Mesothelial cell of epicardium (in vitro differentiated cells): ENCODE measurements at places on chromosomes 6 and 20. TPM values are rescaled to one million over a fixed set of nuclear protein-coding genes. Genes with fewer than 3 reads are reported as not detected.

Gene DACT2
- total RNA-seq, result 7.3 to 8.0 TPM (median 7.4 TPM) in 3 replicates

DNA sequence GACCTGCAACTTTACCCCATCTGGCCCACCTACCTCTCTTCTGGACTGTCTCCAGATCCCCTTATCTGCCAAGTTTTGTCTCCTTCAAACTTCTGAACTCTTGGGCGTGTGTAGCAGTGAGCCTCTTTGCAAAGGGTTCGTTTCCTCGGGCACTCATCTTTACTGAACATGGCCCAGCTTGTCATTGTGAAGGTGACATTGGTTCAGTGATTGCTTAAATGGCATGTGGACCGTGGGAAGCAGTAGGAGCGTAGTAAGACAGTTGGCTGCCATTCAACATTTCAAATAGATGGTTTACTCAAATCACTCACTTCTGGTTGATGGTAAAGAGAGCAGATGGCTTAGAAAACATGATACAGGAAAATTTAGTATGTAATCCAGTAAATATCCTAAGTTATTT lies 34.8 kb upstream of the KIF25 start:
- H3K4me1 ChIP-seq, result peaks cover 13% of the 10 kb centered on the region
- H3K27ac ChIP-seq, result no peak overlapping the region
- H3K27me3 ChIP-seq, result no peaks in the 10 kb centered on the region
- peaks cover 36% of the 10 kb centered on the region for H3K36me3 ChIP-seq
- no peak overlapping the region for H3K4me3 ChIP-seq
- no peak for DNase-seq

- H3K27ac ChIP-seq, result no peak overlapping the region
- no peaks in the 10 kb centered on the region for H3K36me3 ChIP-seq
- H3K4me1 ChIP-seq, result peaks cover 2% of the 10 kb centered on the region
- H3K4me3 ChIP-seq, result no peak overlapping the region
- DNase-seq, result no peak
Observed at GRCh38 chr20:19321176-19321575, 108.7 kb downstream of the SLC24A3 start.

DNA sequence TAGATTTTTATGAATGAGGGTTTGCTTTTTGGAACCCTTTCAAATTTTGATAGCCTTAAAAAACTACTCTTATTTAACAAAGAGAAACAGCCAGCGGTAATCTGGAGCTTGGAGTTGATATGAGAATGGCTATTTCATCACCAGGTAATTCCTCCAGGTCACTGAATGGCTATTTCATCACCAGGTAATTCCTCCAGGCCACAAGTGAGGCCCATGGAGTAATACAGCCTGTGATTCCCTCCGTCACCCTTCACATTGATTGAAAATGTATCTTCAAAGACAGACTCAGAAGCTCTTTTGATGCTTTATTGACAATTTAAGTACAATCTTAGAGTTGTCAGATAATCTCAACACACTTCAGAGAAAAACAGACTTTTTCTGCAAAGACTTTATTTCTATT lies 73.3 kb upstream of the AGPAT4 start:
- no peaks in the 10 kb centered on the region for H3K27me3 ChIP-seq
- H3K4me1 ChIP-seq, result no peaks in the 10 kb centered on the region
- H3K27ac ChIP-seq, result no peak overlapping the region
- H3K4me3 ChIP-seq, result no peak overlapping the region

DNA sequence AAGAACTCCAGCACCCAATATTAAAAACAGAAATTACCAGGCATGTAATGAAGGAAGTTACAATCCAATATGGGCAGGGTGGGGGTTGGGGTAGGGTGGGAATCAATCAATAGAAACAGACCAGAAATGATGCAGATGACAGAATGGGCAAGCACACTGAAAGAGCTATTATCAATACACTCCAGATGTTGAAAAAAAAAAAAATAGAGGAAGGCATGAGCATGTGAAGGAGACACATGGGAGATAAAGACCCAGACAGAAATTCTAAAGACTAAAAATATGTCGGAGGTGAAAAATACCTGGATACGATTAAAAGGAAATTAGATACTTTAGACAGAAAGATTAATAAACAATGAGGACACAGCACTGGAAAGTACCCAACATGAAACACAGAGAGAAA lies 19.1 kb upstream of the ZC3H12D start:
- no peak overlapping the region for H3K4me3 ChIP-seq
- H3K27me3 ChIP-seq, result no peaks in the 10 kb centered on the region
- DNase-seq, result no peak
- H3K27ac ChIP-seq, result no peak overlapping the region
- H3K36me3 ChIP-seq, result peaks cover 14% of the 10 kb centered on the region
- H3K4me1 ChIP-seq, result peaks cover 3% of the 10 kb centered on the region

GRCh38 chr20:1891263-1892118 lies 3.7 kb upstream of the SIRPA start:
- H3K36me3 ChIP-seq, result no peaks in the 10 kb centered on the region
- no peak overlapping the region for H3K4me3 ChIP-seq
- H3K4me1 ChIP-seq, result peaks cover 10% of the 10 kb centered on the region
- peaks cover 41% of the 10 kb centered on the region for H3K27me3 ChIP-seq
- DNase-seq, result no peak

Gene NKAIN4
- 16.1 to 18.4 TPM (median 16.8 TPM) in 3 replicates for total RNA-seq

DNA sequence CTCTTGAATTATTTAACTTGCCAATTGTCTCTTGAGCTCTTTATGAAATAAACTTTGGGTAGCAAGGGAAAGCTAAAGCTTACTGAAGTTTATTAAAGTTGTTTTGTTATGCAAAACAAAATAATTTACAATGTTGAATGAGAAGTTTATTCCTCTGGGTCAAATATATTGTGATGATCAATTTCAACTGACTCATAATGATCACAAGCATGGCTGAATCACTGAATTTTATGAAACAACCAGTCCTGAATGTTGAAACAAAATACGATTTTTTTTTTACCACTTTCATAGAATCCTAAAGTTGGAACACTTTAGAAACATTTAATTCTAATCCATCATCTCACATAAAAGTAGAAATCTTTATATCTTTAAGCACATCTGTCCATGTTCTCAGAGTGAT lies 110.3 kb downstream of the RWDD2A start:
- no peaks in the 10 kb centered on the region for H3K27me3 ChIP-seq
- H3K4me3 ChIP-seq, result no peak overlapping the region
- no peak for DNase-seq
- H3K36me3 ChIP-seq, result peaks cover 12% of the 10 kb centered on the region
- H3K4me1 ChIP-seq, result peaks cover 8% of the 10 kb centered on the region
- H3K27ac ChIP-seq, result no peak overlapping the region

Gene FRK
- total RNA-seq, result 4.9 to 5.2 TPM (median 5.1 TPM) in 3 replicates

DNA sequence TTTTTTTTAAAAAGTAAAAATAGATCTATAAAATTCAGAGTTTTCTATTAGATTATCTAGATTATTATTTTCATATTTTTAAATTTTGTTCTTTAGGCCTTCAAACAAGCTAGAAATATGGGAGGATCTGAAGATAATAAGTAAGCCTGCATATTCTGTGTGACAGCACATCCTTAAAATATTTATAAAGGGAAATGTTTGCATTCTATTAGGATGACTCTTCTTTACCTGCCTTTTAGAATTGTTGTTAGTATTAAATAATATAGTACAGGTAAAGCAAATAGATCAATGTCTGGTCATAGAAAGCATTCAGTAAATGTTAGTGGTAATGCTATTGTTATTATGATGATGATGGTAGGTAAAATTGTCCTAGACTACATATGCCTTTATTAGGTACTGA lies 17.4 kb downstream of the PEX3 start:
- H3K4me3 ChIP-seq, result no peak overlapping the region
- H3K27ac ChIP-seq, result no peak overlapping the region
- DNase-seq, result no peak
- no peaks in the 10 kb centered on the region for H3K4me1 ChIP-seq
- peaks cover 15% of the 10 kb centered on the region for H3K36me3 ChIP-seq
- no peaks in the 10 kb centered on the region for H3K27me3 ChIP-seq

Gene LTV1
- 26.1 to 30.1 TPM (median 28.3 TPM) in 3 replicates for total RNA-seq

Gene OR2B3
- total RNA-seq, result not detected in 3 replicates

DNA sequence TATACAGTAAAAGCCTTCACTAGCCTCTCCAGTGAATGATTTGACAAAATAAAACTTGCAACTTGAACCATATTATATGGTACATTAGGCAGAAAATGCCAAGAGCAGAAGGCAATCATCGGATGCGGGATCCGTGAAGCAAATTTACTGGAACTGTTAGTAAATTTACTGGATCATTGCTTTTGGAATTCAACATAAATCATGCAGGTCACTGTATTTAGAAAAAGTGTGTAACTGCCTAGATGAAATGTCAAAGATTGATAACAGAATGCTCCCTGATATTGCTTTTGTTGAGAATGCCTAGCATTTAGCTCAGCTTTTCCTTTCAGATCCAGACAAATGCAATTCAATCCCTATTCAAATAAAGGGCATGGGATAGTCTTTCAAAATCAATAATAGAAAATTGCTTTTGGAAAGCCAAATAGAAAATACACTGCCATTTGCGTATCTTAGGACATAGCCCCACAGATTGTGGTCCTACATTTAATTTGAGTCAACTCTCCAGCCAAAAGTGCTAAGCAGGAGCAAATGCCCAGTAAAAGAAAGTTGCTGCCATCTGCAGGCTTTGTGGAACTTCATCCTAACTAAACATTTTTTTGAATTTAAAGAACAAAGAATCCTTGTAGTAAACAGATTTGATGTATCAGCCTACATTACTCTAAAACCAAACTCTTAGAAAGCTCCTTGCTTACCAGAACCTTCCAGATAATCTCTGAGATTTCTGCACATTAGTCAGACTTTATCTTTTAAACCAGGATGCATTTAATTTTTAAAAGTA lies 109.5 kb upstream of the HSF2 start:
- DNase-seq, result no peak
- H3K27me3 ChIP-seq, result peaks cover 17% of the 10 kb centered on the region
- peaks cover 5% of the 10 kb centered on the region for H3K4me1 ChIP-seq
- no peak overlapping the region for H3K4me3 ChIP-seq

Gene PANK2
- total RNA-seq, result 48.3 to 52.5 TPM (median 48.7 TPM) in 3 replicates

Gene COMMD7
- total RNA-seq, result 36.3 to 40.8 TPM (median 39.2 TPM) in 3 replicates

DNA sequence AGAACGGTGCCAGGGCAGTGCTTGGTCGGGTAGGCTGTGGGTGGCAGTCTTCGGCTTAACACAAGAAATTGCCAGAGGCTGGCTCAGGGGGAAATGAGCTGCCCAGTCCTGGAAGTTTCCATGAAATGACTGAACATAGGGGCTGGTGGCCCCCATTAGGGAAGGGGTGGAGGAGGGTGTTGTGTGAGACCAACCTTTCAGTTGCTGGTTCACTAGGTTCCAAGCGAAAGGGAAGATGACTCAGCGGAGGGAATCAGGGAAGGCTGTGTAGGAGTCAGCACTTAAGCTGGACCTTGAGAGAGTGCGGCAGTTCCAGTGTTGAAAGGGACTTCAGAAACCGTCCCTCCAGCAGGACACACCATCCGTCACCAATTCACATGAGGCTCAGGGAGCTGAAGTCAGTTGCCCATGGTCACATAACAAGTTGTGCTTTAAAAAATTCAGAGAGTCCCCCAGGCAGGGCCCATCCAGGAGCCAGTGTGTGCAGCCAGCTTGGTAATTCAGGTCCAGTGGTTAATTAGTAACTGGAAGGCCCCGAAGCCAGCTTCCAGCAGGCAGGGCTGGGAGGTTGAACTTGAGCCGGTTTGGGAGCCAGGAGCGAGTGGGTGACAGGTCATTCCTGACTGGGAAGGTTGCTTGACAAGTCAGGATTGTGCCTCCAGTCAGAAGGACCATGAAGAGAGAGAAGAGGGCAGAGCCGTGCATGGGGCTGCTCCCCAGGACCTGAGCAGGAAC lies at the start of gene SGK2:
TSS of gene SGK2 (plus strand) at position 616 of the 735 bp plus-strand sequence. CDS start 7,469 bp downstream, outside the sequence.
- H3K27me3 ChIP-seq, result no peaks in the 10 kb centered on the region
- peaks cover 4% of the 10 kb centered on the region for H3K4me1 ChIP-seq
- H3K36me3 ChIP-seq, result no peaks in the 10 kb centered on the region
- DNase-seq, result no peak

DNA sequence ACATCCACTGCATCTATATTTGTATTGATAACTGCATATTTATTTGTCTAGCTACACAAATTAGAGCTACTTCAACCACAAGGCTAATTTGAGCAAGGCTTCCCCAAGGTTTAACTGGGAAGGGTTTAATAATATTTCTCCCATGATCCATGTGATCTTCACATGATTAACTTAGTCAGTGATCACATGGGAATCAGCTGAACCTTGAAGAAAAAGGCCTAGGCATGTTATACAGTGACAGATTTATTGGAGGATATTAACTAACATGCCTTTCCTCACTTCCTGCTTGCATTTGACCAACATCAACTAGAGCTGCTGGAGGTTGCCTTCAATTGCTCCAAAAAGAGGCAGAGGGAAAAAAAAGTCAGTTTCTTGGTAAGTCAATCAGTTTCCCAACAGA lies 417.0 kb downstream of the HAO1 start:
- H3K4me3 ChIP-seq, result no peak overlapping the region
- H3K4me1 ChIP-seq, result peaks cover 4% of the 10 kb centered on the region
- DNase-seq, result no peak

Gene TFAP2A
- 62.4 to 63.5 TPM (median 63.4 TPM) in 3 replicates for total RNA-seq

DNA sequence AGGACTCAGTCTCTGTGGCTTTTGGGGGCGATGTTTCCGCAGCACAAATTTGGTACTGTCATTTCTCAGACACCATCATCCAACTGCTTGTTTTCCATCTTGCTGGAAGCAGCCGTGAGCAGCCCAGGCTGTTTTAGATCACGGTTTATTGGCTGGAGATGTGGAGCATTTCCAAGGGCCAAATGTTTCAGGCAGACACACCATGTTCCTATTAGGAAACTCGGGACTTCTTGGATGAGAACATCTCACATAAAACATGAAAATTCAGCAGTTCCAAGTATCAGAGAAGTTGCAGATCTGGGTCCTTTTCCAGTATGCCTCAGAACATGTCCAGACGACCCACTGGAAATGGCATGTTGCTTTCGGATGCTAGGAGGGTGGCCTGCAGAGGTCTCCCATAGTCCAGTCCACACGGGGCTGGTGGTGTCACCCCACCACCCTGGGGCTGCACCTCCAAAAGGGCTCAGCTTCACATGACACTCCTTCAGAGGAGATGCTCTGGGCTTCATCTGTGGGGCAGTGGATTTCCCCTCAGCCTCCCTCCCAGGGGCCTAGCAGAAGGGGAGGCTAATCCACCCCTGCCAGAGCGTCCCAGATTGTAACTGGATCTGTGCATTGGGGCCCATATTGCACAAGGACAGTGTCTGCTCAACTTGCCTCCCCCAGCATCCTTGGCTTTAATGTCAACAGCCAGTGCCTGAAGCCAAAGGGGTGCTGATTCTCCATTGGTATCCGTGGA lies 176.3 kb downstream of the SCP2D1 start:
- H3K36me3 ChIP-seq, result no peaks in the 10 kb centered on the region
- no peak overlapping the region for H3K27ac ChIP-seq
- H3K4me3 ChIP-seq, result no peak overlapping the region
- H3K27me3 ChIP-seq, result no peaks in the 10 kb centered on the region
- DNase-seq, result no peak

Gene MLIP
- total RNA-seq, result 0.27 to 1.0 TPM (median 0.78 TPM) in 3 replicates

- no peaks in the 10 kb centered on the region for H3K4me1 ChIP-seq
- no peaks in the 10 kb centered on the region for H3K36me3 ChIP-seq
- no peaks in the 10 kb centered on the region for H3K27me3 ChIP-seq
- H3K4me3 ChIP-seq, result no peak overlapping the region
- H3K27ac ChIP-seq, result no peak overlapping the region
Observed at GRCh38 chr6:63521475-63522210, 50.6 kb upstream of the LOC128125822 start.
